Effector memory CD4-positive, alpha-beta T cell (primary cell): ENCODE measurements at places on chromosomes 4 and X.

GRCh38 chr4:163595580-163595979 lies 101.1 kb downstream of the TMA16 start:
- no peak for DNase-seq

GRCh38 chrX:21658152-21658737 lies at the start of gene KLHL34:
TSS of gene KLHL34 (minus strand) at chrX:21658330. CDS start at chrX:21657788, 542 bp downstream.
- no peak for DNase-seq

DNA sequence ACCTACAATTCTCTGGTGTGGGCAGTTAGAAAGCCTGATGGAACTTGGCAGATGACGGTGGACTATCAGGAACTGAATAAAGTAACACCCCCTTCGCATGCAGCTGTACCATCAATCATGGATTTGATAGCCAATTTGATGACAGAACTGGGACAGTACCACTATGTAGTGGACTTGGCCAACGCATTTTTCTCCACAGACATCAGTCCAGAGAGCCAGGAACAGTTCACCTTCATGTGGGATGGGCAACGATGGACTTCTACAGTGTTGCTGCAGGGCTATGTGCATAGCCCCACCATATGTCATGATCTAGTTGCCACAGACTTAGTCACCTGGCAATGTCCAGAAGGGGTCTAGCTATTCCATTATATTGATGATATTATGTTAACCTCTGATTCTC lies 54.5 kb upstream of the CCDC149 start:
- no peak for DNase-seq

DNA sequence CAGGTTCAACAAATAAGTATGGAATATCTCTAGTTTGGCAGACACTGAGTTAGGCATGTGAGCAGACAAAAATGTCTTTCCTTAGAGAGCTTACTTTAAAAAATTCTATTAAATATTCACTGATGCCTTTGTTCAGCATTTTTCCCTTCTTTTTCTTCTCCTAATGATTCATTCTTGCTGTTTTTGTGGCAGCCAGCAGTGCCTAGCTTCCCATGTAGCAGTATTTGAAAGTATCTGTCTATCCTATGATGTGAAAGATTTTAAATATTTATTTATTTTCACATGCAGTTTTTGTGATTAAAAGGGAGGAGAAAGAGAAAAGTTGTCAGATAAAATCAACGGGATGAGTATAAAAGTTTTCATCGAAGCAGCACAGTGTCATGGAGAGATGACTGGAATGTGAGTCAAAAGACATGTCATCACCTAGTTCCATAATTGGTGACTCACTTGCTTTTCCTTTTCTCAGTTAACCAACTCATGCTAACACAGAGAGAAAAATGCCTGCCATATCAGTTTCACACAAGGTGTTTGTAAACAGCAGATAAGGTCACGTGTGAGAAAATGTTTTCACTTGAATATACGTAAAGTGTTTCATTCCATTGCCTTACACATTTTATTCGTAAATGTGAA lies 69.8 kb downstream of the BMPR1B start:
- no peak for DNase-seq

GRCh38 chrX:11398785-11399184 lies 105.6 kb downstream of the AMELX start:
- DNase-seq, result no peak

DNA sequence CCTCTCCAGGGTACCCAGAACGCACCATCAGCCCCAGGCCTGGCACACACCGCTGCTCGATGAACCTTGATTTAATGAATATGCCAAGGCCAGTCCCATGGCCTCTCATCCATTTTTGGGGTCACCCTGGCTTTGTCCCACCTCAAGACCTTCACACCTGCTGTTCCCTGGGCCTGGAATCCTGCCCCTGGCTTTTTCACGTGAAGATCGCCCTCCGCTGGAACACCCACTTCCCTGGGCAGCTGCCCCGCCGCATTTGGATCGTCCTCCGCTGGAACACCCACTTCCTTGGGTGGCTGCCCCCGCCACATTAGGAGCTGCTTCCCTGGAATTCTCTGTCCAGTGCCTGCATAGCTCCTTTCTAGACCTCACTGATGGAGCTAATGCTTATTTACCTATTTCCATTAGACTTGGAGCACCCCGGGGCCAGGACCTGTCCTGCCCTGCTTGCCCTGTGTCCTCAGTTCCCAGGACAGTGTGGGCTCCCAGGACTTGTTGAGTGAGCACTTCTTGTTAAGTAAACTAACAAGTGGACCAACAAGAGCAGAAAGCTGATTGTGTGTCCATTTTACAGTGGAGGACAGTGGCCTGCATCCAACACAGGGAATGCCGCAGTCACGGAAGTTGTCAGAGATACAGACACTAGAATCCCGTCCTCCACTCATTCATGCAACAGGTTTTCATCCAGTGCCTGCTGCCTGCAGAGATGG lies 12.5 kb downstream of the BLOC1S4 start:
- DNase-seq, result no peak

- peak; percentile 39 for DNase-seq
Measured at GRCh38 chrX:154378059-154378798, 866 bp upstream of the EMD start.
